Pancreas (tissue), 10 donors: ENCODE measurements at places on chromosomes 13 and 19.

- no peak for DNase-seq
Measured at GRCh38 chr19:17510220-17510993, 1.0 kb upstream of the PGLS start.

GRCh38 chr13:82062772-82063171 is 1721.8 kb upstream of the SPRY2 start:
- no peak for DNase-seq

GRCh38 chr13:48505012-48505411 is 27.9 kb downstream of the RCBTB2 start:
- DNase-seq, result no peak

- DNase-seq, result no peak
Measured at GRCh38 chr13:33316890-33317289, 31.3 kb upstream of the STARD13 start.

DNA sequence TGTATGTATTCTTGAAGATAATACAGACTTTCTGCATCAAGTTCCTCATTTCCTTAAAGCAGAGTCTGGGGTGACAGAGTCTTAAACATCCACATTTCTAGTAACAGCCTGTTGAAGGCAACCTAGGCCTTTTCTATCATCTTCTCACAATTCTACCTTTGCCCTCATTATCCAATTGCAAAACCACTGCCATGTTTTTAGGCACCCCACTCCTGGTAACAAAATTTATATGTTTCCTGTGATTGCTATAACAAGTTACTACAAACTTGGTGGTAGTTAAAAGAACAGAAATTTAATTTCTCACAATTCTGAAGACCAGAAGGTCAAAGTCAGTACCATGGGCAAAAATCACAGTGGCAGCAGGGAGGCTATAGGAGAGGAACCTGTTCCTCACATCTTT is 33.1 kb downstream of the TUBA3C start:
- no peak for DNase-seq

DNA sequence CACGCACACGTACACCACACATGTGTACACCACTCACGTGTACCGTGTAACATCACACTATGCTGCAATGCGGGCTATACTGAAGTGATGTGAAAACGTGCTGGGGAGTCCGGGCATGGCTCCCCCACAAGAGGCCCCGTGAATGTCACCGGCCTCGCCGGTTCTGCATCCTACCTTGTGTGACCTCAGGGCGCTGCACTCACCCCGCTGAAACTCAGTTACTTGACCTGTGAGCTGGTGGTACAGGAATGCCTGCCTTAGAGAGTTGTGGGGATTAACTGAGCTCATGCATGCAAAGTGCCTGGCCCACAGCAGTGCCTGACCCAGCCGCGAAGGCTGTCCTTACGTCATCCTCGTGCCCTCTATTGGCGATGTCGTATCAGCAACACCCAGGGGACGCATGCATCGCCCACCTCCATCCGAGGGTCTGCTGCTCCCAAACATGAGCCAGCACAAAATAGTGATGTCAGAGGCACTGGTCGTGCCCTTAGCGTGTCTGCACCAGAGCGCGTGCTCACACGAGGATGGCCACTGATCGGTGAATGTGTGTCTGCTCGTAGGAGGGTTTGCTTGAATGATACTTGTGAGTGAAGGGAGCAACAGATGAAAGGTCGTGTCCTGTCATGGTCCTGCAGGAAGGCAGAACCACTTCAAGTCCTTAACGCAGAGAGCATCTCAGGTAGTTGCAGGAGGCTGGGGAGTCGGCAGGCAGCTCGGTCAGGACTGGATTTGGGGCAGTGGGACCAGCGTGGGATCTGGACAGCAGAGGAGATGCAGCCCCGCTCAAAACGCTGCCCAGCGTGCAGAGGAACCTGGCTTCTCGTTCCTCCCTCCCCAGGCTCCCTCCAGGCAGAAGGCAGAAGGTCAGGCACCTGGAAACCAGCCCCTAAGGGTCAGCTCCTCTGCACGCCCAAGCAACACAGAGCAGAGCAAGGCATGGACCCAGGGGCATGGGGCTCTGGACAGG is 126.2 kb upstream of the SPACA7 start:
- no peak for DNase-seq

DNA sequence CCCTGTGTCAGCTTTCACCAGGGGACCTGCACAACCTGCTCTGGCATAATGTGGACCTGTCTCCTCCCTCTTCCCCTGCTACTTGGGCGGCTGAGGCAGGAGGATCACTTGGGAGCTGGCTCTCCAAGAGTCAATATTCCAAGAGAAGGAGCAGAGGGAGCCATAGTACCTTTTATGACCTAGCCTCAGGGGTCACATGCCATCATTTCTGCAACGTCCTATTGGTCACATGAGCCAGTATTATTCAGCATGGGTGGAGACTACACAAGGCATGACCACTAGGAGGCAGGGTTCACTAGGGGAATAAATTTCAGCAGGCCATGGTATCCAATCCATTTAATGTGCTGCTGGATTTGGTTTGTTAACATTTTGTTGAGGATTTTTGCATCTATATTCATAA is 12.0 kb upstream of the SHFL start:
- DNase-seq, result no peak

GRCh38 chr13:44470638-44471562 is 97.3 kb downstream of the SERP2 start:
- no peak for DNase-seq

DNA sequence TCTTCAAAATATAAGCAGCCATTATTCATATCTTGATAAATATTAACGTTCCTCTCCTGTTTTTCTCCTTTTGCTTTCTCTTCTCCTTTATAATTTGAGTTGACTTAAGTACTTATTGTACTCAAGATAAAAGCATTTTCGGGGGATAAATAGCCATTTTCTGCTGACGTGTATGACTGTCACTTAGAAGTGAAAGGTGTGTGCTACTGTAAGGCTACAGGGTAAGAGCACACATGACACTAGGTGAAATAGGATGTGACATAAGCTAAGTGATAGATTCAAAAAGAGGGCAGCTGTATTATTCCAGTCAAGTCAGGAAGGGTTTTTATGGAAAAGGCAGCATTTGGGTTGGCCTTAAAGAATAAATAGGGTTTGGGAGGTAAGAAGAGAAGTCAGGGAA is 128.5 kb downstream of the GPC6 start:
- DNase-seq, result no peak

GRCh38 chr19:33150852-33151518 is 19.1 kb downstream of the WDR88 start:
- DNase-seq, result no peak

DNA sequence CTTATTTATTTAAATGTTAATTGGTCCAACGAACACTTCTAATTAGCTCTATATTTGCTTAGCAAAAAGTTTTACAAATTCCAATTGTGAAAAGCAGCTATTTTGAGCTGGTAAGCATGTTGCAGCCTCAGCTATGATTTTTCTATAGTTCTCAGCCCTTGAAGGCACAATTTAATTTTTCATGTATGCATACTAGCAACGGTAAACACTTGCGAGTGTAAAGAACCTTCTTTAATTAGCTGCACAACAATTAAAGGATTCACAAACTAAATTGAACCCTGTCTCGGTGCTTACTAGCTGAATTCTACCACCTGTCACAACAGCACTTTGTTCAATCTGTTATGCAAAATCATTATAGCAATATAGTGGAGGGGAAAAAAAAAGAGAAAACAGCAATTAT is 29.8 kb downstream of the ZNF536 start:
- no peak for DNase-seq

- no peak for DNase-seq
Measured at GRCh38 chr19:50654882-50655281, 5.6 kb downstream of the C19orf81 start.

DNA sequence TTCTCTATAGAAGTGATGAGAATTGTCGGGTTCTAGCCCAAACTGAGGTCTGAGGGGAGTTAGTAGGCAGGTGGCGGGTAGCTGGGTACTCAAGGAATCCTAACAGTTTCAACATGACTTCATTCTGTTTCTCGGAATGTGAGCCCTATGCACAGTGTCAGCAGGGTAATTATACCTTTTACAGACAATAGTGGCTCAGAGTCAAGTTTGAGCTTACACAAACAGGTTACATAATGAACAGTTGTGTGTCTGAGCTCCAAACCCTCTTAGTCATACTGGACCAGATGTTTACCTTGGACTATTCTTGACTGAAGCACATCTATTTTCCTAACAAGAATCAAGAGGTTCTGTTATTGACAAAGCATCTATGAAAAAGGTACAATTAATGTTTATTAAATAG is 1066.7 kb upstream of the PCDH20 start:
- DNase-seq, result no peak

DNA sequence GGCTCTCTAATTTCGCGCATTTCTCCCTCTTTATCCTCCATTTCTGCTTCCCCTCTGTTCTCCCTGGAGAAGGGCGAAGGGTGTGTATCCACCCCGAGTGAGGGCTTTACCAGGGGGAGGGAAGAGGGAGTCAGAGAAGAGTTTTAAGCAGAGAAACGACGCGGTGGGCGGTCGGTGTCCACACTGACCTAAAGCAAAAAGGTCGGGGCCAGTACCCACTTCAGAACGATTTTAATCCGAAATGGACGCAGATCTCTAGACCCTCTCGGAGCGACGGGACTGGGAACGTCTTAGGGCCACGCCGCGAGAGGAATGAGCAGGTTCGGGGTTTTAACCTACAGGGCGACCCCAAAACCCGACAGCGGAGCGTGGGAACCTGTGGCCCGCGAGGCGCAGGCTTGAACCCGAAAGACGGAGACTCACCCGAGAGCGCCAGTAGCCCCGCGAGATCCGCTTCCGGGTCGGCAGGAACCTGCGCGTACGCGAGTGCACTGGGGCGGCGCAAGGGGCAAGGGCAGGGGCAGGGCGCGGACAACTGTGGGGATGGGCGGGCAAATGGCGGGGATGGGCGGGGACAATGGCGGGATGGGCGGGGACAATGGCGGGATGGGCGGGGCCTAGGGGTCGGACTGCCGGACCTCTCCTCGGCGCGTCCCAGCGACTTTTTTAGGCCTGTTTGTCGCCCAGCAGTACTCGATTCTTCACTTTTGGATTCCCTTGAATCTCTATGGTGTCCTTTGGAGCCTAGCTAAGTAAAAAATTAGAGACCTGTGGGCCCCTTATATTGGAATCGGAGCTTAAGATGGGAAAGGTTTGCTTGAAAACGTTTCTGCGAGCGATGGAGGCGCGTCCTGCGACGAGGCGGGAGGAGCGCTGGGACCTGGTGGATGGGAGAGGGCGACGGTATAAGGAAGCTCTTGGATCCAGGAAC is at the start of gene ZNF677:
ZNF677 (minus strand) TSS at position 463 of the 931 bp plus-strand sequence. CDS start 3,323 bp downstream, outside the sequence.
- DNase-seq, result peak; percentile 90

GRCh38 chr13:25587326-25587980 is 215.7 kb downstream of the ATP8A2 start:
- DNase-seq, result no peak

DNA sequence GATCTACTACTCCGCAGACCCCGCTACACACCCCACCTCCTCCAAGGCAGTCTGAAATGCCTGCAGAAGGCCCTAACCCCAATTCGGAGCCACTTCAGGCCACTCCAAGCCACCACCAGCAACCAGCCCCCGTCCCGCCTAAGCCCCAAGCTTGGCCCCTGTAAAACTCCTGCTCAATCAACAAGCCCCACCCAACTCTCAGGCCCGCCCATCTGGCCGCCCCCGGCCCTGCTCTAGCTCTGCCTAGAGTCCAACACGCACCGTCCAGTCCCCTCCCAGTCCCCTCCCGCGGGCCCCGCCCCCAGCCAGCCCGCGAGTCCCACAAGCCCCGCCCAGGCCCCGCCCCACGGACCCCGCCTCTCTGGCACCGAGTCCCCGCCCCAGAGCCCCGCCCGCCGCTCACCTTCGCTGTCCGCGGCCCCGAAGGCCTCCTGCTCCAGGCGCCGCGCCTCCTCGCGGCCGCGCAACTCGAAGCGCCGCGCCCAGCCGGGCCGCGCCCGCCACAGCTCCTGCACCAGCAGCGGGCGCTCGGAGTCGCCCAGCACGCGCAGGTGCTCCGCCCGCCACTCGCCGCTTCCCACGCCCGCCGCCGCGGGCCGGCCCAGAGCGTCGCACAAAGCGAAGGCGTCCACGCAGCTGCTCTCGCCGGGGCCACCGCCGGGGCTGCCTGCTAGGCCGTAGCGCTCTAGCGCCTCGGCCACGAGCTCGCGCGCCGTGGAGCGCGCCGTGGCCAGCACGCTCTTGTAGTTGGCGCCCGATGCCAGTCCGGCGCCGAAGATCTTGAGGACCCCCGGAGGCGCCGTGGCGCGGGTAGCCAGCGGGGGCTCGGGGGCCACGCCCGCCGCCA is 1.6 kb downstream of the RASIP1 start:
- DNase-seq, result peak; percentile 99

DNA sequence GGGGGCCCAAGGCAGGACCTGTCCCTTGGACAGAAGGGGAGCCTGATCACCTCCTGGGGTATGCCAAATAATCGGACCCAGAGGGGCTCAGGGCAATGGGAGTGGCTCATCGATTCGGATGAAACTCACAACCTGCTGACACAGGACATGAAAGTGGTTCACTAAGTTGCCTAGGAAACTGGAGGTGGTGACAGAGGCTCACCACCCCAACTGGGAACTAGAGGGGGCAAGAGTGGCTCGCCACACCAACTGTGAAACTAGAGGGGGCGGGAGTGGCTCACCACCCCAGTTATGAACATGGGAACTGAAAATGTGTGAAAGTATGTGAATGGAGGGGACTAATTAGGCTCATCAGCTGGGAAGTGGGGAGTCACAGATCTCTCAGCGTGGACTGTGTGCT is 46.3 kb upstream of the ZNF737 start:
- DNase-seq, result no peak

DNA sequence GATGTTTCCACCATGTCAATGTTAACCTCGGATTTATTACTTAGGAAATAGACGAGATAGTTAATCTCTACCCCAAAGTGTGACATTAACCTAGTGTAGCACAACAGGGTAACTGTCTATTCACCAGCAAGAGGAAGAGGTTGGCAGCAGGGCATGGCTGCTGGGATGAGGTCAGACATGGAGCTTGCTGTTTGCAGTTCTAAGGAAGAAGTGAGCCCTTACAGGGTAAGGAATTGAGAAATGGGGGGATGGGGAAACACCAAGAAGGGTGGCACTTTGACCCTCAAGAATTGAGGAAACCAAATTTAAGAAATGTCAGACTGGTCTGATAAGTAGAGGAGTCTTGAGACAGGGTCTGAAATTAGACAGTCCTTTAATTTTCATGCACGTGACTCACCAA is 62.4 kb downstream of the MBD3L2B start:
- DNase-seq, result no peak

DNA sequence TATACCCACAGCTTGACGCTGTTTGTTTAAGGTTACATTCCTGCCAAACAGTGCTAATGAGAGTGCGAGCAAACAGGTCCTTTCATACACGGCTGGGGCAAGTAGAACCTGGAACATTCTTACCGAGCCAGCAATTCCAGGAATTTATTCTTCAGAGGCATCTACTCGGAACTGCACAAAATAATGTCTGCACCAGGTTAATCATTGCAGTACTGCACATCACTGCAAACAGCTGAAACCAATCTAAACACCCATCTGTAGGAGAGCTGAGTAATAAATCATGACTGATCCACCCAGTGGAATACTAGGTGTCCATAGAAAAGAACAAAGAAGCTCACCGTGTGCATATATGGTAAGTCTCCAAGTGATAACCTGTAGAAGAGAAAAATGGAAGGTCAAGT is 1.2 kb upstream of the ZNF579 start:
- no peak for DNase-seq

DNA sequence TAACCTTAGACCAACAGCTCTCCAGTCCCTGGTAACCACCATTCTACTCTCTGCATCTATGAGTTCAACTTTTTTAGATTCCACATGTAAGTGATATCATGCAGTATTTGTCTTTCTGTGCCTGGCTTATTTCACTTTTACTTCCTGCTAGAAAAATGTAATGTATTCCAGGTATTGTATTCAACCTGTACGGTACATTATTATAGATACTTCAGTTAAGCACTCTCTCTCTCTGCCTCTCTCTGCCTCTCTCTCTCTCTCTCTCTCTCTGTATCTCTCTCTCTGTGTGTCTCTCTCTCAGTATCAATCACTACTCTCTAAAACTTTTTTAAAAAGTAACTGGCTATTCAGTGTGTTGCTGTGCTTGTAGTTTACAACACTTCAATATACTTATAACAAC is 8.4 kb downstream of the DACH1 start:
- DNase-seq, result no peak
